ENCODE measurements at places on chromosomes 4 and X.

DNA sequence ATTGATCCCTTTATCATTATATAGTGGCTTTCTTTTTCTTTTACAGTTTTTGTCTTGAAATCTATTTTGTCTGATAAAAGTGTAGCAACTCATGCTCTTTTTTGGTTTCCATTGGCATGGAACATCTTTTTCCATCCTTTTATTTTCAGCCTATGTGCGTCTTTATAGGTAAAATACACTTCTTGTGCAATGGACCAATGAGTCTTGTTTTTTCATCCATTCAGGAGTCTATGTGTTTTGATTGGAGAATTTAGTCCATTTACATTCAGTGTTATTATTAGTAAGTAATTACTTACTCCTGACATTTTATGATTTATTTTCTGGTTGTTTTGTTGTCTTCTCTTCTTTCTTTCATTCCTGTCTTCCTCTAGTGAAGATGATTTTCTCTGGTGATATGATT lies 66.4 kb upstream of the IL2 start:
- no peak for ATAC-seq

DNA sequence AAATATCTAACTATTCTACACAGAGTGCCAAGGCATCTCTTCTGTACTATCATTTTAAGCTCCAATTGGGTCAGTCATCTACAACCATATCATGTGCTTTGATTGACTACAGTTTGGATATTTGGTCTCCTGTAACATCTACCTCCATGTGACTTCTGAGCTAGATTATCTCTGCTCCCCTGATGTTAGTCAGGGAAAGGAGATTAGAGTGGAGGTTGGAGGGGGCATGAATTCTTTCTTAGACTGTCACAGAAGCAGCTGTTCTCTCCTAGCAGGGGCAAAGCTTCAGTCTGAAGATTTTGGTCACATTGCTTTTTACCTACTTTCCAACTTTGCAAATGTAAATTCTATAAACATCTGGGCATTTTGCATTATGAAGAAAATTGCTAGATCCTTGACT lies 62.6 kb upstream of the C4orf54 start:
- ATAC-seq: no peak

- ATAC-seq: no peak
These were observed 155.3 kb downstream of the GRIA3 start for GRCh38 chrX:123339221-123339905.

DNA sequence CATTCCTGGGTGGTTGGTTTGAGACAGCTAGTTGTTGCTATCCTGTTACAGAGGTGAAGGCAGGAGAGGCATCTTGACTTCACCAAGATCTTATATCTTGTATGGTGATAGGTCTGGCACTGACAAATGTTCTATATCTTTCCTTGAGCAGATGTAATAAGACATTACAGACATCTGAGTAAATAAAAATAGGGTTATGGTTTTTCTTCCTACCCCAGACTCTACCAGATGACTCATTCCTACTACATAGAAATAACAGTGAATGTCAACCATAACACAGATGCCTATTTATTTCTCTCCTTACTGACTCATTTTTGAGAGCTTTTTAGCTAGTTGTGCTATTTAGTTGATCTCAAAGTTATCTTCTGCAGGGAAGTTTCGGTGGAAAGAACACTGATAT lies 21.9 kb downstream of the HNRNPH2 start:
- ATAC-seq: no peak

DNA sequence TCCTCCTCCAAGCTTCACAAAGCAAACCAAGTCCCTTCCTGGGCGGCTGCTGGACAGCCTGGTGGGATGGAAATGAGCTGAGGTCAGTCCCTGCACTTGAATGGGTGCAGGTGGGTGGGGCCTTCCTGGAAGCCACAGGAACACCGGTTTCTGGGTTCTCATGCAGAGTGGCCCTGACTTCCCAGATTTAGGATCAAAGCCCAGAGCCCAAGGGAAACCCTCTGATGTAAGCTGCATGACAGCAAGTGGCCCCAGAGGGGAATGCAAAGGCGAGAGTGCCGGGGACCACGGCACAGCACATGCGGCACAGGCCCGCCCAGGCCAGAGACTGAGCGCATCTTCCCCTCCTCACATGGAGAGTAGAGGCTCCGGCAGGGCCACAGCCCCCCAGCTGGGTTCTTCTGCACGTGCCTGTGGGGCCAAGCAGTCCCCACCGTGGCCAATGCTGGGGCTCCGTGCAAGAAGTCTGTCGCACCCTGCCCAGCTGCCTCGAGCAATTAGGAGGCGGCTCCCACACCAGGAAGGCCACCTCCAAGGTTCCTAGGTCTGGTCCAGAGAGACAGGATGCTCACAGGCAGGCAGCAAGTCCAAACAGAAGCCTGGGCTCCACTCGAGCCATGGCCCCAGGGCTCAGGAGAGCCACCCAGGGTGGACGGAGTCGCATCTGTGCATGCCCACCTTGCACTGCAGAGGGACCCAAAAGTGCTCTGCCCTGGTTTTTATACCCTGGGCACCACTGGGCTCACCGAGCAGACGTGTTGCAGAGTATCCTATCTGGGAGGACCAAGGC lies 83.0 kb downstream of the HTRA3 start:
- peak; percentile 63 for ATAC-seq

DNA sequence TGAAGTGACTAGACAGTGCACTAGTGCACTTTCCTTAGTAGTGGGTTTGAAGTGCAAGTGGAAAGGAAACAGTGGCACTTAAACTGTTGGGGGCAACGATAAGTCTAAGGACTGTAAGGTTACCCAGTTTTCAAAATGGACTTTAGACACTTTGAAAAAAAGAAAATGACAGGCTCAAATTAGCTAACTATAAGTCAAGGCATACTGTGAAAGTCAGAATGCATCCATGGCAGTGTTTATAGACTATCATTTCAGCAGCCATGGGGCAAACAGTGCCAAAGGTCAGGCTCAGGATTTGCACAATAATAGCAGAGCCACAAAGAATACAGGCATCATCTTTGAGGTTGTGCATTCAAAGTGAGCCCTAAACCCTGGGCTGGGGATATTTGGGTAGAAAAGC lies 104.4 kb downstream of the CXCL13 start:
- ATAC-seq: no peak

DNA sequence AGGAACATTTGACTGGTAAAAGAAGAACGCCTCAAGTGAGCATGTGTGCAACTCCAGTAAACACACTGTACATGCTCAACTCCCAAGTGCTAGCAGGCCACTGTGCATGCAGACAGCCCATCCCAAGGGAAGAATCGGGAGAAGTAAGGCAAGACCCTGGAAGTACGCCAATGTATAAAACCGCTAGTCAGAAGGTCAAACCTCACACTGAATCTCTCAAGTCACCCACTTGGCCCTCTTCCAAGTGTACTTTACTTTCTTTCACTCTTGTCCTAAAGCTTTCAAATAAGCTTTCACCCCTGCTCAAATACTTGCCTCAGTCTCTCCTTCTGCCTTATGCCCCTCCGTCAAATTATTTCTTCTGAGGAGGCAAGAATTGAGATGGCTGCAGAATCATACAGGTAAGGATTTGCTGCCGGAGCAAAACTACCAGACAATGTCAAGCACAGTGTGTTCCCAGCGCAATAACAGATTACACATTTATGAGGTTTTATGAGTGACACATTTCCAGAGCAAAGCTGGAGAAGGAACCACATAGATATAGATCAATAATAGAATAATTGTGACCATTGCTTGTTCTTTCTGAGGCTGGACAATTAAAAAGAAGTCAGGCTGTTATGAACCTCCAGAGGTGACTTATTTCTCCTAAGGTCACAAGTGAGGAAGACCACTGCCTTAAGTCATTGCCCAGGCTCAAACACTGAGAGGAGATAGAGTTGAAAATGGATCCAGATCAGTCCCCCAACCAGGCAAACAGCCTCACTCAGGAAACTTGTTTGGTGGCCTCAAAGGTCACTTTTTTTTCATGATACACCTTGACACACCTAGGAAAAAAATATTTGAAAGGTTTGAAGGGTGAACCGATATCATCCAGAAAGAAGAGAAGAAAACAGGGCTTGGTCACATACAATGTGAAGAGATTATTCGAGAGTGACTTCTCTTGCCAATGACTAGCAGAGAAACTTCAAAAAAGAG lies 26.3 kb downstream of the CXCL1 start:
- ATAC-seq: no peak

- no peak for ATAC-seq
These were observed 14.9 kb downstream of the ARHGAP36 start for GRCh38 chrX:131072871-131073571.

GRCh38 chr4:185535612-185536410 lies 504 bp upstream of the PDLIM3 start:
- no peak for ATAC-seq

All from motor neuron (in vitro differentiated cells).